NCI-H1048 (cell line): ENCODE measurements at places on chromosomes 5 and 9.

GRCh38 chr5:108728566-108729241 lies 19.0 kb upstream of the FER start:
- DNase-seq = no peak

DNA sequence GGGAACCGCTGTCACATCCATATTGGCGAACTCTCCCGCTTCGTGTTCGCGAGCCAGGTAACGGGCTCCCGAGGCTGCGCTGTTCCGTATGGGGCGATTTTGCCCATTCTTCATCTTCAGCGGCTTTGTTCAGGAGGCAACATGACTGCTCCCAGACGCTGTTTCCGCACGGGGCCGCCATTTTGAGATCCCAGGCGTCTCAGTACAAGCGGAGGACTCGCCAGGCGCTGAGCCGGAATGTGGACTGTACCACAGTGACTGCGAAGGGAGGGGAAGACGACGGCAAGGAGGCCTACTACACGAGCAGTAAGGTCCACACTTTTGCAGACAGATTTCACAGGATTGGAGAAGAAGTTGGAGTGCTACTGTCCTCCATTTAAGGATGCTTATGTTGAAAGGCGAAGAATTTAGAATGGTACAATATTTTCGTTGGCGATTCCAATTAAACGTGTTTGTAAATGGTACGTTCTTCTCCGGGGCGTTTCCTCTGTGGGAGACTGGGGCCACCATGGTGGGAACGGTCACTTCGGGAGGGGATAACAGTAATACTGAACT lies 41.6 kb upstream of the ZNF300 start:
- DNase-seq = no peak

- no peak for DNase-seq
Measured at GRCh38 chr5:163193886-163194285, 243.5 kb upstream of the CCNG1 start.

- DNase-seq = no peak
Measured at GRCh38 chr5:100576217-100576751, 41.1 kb downstream of the FAM174A start.

DNA sequence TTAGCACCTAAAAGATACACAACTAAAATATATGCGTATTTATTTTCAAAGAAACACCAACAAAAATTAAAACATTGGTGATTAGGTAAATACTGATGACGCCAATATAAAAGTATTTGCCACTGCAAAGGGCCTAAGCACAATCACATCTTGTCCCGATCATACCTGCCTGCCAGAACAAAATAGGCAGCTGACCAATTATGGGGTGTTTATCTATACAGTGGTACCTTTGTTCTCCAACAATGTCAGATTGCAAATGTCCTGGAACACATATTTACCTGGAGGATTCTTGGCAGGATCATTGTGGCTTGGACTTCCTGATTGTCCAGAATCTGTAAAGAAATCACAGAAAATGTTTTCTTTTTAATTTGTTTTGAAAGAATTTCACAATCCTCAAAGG lies 134.5 kb downstream of the NFIB start:
- peak; percentile 89 for DNase-seq

DNA sequence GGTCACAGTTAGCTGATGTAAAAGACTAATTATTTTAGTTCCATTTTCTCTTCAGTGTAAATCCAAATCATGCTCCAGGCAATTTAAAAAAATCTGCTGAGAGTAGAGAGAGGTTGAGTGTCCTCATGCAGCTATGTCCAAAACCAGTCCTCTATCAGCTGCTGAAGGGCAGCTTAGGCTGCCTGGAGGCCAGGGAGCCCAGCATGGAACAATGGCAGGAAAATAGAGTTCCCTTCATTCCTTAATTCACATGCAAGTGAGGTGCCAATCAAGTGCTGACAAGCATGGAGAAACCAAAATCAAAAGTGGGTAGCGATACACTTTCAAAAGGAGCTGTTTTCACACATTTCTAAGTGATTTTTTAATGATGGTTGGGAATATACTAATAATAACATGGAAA lies 78.3 kb upstream of the POU5F2 start:
- DNase-seq = no peak

DNA sequence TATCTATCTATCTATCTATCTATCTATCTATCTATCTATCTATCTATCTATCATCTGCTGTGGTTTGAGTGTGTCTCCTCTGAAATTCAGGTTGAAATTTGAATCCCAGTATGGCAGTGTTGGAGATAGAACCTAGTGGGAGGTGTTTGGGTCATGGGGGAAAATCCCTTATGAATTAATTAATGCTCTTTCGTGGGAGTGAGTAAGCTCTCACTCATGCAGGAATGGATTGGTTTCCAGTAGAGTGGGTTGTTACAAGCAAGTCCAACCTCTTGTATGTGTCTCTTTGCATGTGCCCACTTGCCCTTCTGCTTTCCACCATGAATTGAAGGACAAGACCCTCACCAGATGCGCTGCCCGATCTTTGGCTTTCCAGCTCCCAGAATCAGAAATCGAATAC lies 113.0 kb downstream of the ANXA1 start:
- DNase-seq = no peak

GRCh38 chr5:66639037-66639436 lies 42.8 kb downstream of the MAST4 start:
- DNase-seq = no peak

DNA sequence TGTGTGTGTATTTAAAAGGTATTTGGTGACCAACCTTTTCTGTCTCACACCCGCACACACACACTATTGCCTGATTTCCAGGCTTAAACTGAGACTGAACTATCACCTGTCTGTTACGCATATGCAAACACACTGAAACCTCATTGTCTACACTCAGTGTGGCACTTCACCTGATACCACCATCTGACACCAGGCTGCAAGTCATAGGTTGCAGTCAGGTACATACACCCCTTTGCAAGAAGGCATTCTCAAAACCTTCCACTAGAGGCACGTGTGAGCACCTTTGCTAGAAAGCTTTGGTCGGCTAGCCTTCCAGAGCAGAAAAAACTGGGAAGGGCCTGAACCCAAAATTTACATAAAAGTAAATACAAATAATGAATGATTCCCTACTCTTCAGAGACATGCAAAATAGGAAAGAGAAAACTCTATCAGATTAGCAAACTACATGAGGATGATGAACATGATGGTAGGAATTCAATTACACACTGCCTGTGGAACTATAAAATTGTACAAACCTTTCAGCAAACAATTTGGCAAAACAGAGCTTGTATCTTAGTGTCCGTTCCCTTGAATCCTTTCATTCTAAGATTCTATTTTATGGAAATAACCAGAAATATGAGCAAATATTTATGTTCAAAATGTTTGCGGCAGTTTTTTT lies 5.9 kb upstream of the FOXD1 start:
- DNase-seq = peak; percentile 80

DNA sequence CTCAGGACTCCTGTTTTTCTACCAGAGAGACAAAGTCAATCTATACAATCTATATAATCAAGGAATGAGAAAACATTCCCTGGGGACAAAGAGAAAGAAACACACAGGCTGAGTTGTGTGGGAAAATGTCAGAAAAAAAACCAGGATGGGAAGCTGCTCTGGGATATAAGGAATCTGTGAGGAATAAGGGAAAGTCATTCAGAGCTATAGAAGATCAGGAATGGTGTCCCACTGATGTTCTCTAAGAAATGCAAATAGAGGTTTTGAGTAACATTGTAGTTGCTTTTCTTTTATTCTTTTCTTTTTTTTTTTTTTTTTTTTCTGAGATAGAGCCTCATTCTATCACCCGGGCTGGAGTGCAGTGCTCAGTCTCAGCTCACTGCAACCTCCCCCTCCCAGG lies 605.9 kb upstream of the KLF4 start:
- DNase-seq = no peak

- no peak for DNase-seq
Measured at GRCh38 chr9:126066131-126066530, 260.5 kb upstream of the MVB12B start.

GRCh38 chr5:14721990-14722656 lies 57.6 kb downstream of the OTULIN start:
- DNase-seq = no peak
